AML-193 (cell line): ENCODE measurements at places on chromosomes 6 and 20.

DNA sequence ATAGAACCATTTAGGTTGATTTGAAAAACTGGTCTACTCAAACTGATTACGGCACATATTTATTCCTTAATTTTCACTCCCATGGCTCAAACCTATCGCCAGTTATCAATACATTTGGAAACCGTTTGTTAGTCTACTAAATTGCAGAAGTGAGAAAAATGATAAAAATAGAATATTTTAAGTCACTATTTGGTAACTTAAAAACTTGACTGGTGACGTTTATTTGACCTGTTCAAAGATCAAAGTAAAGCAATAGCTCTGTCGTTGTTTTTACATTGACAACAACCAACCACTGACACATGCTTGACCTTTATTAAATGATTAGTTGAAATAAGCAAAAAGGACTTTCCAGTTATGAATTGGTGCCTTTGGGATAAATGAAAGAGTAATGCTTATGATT, 402.9 kb upstream of the MAP3K7 start:
- no peak for DNase-seq

DNA sequence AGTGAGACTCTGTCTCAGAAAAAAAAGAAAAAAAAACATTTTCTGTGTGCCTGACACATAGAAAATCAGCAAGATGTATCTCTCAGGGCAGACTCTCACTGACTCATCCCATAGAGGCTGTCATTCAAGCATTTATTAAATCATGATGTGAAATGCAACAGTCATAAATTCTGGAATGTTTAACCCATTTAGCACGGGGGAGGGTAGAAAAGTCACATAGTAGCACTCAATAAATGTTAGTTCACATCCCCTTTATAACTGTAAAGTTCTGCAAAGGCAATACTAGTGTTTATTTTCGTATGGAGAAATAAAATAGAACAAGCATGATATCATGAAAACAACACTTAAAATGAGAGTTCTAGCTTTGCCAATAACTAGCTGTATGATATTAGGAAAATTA, 15.5 kb upstream of the CARMIL1 start:
- DNase-seq = no peak

GRCh38 chr6:47179286-47179685, 130.4 kb downstream of the TNFRSF21 start:
- no peak for DNase-seq

- no peak for DNase-seq
Measured at GRCh38 chr6:117542493-117542892, 59.8 kb downstream of the GOPC start.

DNA sequence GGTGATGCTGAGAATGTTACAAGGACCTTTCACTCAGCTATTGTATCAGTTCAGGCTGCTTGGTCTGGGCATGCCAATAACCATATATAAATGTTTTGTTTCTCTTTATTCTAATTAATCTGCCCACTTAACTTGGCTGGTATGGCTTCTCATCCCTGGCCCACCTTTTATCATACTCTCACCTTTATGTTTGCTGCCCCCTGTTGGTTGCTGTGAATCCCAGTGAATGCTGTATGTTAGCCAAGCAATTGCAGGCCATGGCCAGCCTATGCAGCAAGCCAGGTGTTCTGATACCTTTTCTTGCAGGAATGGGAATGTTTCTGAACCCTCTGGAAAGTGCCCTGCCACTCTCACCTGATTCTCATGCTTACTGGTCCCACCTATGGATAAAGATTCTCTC, 54.6 kb downstream of the PCSK2 start:
- no peak for DNase-seq

DNA sequence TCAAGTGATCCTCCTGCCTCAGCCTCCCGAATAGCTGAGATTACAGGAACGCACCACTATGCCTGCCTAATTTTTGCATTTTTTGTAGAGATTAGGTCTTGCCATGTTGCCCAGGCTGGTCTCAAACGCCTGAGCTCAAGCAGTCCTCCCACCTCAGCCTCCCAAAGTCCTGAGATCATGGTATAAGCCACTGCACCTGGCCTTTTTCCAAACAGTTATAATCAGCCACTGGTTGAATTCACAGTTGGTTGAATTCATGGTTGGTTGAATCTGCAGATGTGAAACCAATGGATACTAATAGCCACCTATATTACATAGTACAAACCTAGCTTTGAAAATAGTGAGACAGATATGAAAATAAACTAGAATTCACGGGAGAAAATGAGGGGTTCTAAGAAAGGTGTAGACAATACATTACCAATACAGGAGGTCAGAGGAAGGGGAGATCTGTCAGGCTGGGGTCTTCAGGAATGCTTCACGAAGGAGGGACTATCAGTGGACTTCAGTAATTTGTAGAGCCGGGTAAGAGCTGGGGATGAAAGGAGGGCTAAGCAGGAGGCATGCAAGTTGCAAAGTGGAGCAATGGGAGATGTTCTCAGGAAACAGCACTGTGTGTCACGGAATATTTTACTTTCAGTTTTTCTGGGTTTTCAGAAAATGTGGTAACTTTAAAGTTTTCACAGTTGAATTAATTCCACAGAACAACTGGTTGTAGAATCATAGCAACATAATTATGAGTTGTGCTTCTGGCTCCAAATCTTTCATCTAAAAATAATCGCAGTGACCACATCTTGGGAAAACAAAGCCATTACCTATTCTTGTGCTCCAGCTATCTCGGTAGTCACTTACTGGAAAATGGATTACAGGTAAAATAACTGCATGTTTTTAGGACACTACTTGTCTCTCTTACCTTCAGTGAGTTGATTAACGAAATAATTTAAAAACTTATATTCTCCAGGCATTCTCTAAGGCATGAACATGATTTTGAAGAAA, 12.9 kb upstream of the CEP85L start:
- DNase-seq = no peak

DNA sequence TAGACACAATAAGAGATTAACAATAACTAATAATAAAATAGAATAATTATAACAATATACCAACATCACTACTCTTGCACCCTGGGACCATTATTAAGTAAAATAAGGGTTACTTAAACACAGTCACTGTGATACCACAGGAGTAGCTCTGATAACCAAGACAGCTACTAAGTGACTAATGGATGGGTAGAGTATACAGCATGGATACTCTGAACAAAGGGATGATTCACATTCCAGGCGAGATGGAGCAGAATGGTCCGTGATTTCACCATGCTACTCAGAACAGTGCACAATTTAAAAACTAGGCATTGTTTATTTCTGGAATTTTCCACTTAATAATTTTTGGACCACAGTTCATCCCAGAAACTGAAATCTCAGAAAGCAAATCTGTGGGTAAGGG, 80.0 kb upstream of the FUT9 start:
- DNase-seq = no peak

DNA sequence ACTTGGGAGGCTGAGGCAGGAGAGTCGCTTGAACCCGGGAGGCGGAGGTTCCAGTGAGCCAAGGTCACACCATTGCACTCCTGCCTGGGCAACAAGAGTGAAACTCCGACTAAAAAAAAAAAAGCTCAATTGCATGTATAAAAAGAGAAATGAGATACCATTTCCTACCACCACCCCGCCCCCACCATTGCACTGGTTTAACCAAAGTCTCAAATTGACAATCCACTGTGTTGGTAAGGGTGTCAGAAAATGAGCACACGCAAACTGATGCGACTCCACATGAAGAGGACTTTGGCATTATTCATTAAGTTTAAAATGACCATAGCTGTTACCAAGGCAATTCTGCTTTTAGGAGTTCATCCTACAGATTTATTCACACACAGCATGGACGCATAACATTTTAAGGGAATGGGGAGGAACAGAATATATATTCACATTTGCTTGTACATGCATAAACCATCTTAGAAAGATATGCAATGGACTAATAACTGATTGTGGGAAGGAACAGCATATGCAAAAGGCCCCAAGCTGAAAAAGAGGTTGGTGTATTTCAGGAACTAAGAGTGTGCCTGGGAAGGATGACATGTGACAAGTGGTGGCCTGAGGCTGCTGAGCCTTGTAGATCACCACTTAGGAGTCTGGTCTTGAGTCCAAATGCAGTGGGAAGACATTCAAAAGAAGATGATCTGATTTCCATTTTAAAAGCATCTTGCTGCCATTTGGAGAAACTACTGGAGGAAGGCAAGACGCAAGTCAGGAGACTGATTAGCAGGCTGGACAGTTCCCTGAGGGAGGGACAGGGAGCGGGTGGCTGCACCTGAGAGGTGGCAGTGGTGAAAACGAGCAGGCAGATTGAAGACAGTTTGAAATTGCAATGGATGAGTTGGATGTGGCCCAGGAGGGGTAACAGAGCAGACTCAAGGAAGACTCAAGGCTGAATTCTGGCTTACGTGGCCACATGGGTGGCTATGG, 37.2 kb upstream of the PTPN1 start:
- DNase-seq = peak; percentile 20

- no peak for DNase-seq
Measured at GRCh38 chr20:24936526-24937407, 12.3 kb upstream of the CST7 start.

- no peak for DNase-seq
Measured at GRCh38 chr6:164121527-164121926, 707.0 kb downstream of the QKI start.

DNA sequence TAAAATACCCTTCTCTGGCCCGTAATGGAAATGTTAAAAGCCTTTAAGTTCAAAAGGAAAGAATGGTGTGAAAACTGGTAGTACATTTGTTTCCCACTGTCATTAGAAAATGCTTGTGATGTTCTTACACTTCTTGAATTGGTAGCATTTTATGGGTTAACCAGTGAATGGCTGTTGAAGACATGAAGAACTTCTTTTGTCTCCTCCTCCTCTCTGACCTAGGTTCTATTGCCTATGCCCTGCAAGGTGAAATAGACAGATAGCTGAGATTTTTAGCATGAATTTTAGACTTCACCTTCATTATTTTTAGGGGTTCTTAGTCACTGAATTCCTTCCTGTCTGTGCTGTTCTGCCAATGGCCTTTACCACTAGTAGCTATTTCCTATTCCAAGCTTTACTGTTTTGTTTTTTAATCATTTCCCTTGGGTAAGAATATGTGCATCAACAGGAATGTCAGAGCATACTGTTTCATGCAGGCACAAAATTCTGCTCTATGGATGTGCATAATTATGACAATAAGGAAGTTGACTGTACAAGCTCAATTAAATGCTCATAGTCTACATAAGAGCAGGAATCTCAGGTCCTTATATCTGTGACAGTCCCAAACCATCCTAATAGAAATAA, 4.9 kb downstream of the TNFAIP3 start:
- DNase-seq = peak; percentile 23

DNA sequence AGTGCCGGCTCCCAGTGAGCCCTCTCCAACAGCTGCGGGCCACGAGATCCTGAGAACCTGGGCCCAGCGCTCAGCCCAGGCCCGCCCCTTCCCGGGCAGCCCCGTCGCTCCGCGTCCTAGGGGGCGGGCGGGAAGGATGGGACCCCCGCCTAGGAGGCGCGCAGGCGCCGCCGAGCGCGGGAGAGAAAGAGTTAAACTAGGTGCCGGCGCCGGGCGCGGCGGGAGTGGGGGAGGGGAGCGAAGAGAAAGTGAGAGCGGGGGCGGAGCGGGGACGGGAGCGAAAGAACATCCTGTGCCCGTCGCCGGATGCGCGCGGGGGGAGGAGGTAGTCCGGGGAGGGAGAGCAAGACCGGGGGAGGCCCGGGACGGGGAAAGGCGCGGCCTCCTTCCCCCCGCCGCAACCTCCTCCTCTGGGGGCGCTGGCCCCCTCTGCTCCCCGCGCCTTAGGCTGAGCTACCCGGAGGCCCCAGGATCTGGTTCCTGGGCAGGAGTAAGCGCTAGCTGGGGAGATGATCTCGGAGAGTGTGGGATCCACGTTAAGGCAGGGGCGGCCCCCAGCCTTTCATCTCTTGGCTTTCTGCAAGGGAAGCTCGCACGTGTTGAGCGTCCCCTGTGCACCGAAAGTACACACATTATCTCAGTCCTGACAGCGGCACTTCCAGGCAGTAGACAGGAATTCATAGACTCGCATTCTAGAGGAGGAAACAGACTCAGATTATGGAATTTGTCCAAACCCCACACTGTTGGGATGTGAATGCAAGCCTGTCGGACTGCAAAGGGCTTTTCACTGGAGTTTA, 4.9 kb upstream of the ARMC12 start:
- peak; percentile 89 for DNase-seq

GRCh38 chr6:85756982-85757381, 114.3 kb upstream of the SYNCRIP start:
- DNase-seq = peak; percentile 32

DNA sequence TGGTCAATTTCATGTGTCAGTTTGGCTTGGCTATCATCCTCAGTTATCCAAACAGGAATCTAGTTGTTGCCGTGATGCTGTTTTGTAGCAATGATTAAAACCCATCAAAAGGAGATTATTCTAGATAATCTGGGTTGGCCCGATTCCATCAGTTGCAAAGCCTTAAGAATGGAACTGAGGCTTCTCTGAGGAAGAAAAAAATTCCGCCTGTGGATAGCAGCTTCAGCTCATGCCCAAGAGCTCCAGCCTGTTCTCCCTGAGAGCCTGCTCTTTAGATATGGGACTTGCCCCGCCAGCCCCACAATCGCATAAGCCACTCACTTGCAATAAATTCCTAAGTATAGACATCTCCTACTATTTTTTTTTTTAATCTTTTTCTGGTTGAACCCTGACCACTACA, 61.5 kb downstream of the SEL1L2 start:
- no peak for DNase-seq

GRCh38 chr6:157790548-157791160, 32.4 kb upstream of the SNX9 start:
- DNase-seq = no peak

DNA sequence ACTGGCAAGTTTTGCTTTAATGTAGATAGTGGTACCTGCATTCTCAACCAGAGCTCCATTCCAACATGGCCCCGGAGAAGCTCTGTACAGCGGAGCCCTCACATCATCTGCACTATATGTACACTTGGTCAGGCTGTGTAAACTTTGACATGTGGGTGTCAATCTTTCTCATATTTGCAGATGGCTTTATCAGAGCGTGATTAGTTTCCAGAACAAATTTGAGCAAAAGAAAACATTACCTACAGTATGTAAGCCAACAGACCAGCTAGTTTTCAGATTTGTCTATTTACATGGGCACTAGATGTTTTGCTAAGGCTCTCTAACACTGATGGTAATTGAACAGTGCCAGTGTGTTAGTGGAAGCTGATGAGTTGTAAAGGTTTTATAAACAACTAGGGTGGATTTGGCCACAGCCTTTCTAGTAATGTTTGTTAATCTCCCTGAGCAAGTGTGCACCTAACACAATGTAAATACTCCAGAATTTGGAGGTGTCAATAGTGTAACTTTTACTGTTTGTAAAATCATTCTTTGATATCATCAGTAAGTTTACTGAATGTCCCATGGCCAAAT, 131.8 kb downstream of the FOXA2 start:
- DNase-seq = no peak

DNA sequence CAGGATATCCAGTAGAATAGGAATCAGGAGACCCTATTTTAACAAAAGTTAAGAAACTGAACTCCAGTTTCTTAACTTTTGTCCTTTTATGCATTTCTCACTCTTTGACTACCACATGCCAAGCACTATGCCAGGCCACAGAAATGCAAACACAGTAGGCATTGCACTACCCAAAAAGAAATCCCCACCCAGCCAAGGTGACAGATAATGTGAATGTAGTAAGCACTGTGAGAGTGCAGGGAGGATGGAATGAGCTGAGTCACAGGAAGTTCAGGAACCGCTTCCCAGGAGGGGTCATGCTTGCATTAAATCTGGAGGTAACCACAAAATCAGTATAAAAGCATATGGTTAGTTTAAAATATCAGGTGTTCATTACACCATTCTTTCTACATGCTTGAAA, 20.1 kb upstream of the FAM83C start:
- no peak for DNase-seq
